ENCODE measurements at places on chromosomes 7 and 10.
A peak's percentile ranks its signal among the peaks of the same experiment; 100 is the strongest.

- no peak for DNase-seq
Measured at GRCh38 chr7:35993676-35994606, 159.1 kb upstream of the EEPD1 start.

- no peak for DNase-seq
Measured at GRCh38 chr7:111578754-111579153, 16.5 kb upstream of the IMMP2L start.

- no peak for DNase-seq
Measured at GRCh38 chr10:44960088-44960460, 472 bp downstream of the RASSF4 start.

- DNase-seq = peak; percentile 93
Measured at GRCh38 chr7:876077-876971, at the start of gene GET4. TSS of gene GET4 (plus strand) at chr7:876554. CDS start at chr7:876646, 92 bp downstream.

GRCh38 chr7:122674502-122674901, 24.4 kb downstream of the RNF133 start:
- no peak for DNase-seq

DNA sequence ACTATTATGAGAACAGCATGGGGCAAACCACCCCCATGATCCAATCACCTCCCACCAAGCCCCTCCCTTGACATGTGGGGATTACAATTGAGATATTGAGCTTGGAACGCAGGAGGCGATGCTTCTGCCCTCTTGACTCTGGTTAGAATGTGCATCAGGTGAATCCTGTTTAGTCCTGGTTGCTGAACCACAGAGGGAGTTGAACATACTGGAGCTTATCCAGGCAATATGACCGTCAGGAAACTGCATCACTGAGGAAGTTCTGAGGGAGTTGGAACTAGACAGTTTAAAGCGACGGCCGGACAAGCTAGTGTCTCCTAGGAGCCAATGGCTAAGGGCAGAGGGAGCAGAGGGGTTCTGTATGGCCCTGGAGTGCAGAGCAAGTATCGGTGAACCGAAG, 31.8 kb upstream of the GARS1 start:
- DNase-seq = no peak

DNA sequence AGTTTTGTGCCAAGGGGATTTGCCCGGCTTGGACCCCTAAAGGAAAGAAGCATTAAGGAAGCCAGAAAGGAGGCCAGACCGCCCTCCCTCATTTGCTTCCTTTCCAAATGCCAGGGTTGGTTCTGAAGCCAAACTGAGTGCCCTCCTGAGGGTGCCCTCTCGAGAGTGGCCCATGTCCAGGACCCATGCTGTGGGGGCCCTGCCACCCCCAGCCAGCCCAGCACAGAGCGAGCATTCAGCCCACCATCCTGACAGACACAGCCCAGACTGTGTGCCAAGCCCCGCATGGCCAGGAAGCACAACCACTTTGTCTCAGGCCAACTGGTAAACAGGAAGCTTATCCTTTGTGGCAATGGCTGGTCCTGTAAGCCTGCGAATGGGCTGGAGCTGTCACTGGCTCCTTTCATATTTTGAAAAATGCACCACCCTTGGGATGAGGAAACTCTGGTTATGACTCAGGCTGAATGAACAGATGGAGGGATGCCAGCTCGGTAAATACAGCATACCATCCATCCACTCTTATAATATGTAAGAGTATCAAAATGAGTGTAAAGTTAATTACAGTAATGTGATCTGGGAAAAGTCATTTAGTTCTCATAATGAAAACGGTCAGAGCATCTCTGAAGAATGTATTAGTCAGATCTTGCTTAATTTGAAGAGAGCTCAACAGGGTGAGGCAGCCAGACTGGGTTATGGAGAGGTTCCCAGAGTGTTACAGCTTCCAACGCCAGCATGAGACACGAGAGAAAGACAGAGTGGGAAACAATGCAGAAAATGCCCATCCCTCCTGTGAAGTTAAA, 65.0 kb downstream of the STK17A start:
- no peak for DNase-seq

GRCh38 chr7:7486362-7486761, 49.3 kb downstream of the COL28A1 start:
- no peak for DNase-seq

- DNase-seq = no peak
Measured at GRCh38 chr10:92995509-92995908, 65.1 kb upstream of the CYP26C1 start.

- no peak for DNase-seq
Measured at GRCh38 chr7:16889305-16889704, 7.5 kb upstream of the AGR3 start.

GRCh38 chr7:140485500-140486265, 6.4 kb upstream of the MKRN1 start:
- no peak for DNase-seq

- DNase-seq = no peak
Measured at GRCh38 chr7:111238886-111239285, 148.0 kb downstream of the LRRN3 start.

GRCh38 chr7:158811461-158811860, 17.8 kb downstream of the ESYT2 start:
- DNase-seq = no peak

- DNase-seq = no peak
Measured at GRCh38 chr10:129770286-129770685, 193.8 kb downstream of the EBF3 start.

- DNase-seq = no peak
Measured at GRCh38 chr7:3106361-3106826, 62.7 kb upstream of the CARD11 start.

GRCh38 chr7:88169717-88170320, 50.0 kb downstream of the SRI start:
- no peak for DNase-seq

DNA sequence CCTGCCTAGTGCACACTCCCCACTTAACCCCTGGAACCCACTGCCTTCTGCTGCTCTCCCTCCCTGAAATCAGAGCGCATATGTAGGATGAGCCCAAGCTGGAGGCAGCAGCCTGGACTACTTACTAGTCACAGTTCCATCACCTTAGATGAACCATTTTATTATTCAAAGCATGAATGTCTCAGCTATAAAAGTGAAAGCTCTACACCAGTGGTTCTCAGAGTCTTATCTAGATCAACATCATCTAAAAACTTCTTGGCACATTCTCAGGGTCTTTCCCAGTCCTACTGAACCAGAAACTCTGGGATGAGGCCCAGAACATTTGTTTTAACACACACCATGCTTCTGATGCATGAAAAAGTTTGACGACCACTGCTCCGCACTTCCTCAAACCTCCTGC, 100.3 kb upstream of the ANK3 start:
- no peak for DNase-seq

DNA sequence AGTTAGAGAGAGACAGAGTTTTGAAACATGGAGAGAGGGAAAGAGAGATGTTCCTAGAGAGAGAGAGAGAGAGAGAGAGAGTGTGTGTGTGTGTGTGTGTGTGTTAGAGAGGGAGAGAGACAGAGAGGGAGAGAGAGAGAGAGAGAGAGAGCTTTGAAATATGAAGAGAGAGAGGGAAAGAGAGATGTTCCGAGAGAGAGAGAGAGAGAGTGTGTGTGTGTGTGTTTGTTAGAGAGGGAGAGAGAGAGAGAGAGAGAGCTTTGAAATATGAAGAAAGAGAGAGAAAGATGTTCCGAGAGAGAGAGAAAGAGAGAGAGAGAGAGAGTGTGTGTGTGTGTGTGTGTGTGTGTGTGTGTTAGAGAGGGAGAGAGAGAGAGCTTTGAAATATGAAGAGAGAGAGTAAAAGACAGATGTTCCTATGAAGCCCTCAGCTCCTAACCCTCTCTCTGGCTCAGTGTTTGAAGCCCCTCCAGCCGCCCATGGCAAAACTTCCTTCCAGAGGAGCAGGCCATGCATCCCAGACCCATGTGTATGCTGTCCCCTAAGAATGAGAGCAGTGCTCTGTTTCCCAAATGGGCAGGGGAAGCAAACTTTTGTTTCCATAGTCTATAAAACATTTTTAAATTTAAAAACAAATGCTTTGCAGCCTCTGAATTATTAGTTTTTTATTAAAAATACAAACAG, 130.9 kb downstream of the KCNMA1 start:
- DNase-seq = no peak

DNA sequence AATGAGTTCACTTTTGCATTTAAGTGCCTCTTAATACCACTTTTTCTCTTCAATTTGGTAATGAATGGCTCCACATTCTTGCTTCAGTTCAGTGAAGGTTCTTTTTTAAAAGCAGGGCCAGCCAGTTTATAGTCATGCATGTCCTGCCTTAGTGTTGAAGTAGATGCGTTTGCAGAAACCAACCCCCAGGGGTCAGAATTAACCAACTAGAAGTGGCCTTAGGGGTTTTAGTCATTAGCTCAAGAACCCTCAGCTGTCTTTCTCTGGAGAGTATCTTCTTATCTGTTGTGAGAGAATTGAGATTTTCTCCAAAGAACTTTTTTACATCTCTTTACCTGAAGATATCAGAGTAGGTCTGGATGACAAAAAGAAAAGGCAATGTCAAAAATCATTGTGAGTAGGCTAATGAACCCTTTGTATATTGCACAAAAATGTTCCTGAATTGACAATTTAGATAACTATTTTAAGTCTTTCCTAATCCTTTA, 82.2 kb downstream of the PIK3CG start:
- no peak for DNase-seq

- DNase-seq = no peak
Measured at GRCh38 chr7:151051108-151051507, 2.8 kb downstream of the ASIC3 start.

- DNase-seq = no peak
Measured at GRCh38 chr10:133310789-133311188, 2.1 kb downstream of the ZNF511 start.

DNA sequence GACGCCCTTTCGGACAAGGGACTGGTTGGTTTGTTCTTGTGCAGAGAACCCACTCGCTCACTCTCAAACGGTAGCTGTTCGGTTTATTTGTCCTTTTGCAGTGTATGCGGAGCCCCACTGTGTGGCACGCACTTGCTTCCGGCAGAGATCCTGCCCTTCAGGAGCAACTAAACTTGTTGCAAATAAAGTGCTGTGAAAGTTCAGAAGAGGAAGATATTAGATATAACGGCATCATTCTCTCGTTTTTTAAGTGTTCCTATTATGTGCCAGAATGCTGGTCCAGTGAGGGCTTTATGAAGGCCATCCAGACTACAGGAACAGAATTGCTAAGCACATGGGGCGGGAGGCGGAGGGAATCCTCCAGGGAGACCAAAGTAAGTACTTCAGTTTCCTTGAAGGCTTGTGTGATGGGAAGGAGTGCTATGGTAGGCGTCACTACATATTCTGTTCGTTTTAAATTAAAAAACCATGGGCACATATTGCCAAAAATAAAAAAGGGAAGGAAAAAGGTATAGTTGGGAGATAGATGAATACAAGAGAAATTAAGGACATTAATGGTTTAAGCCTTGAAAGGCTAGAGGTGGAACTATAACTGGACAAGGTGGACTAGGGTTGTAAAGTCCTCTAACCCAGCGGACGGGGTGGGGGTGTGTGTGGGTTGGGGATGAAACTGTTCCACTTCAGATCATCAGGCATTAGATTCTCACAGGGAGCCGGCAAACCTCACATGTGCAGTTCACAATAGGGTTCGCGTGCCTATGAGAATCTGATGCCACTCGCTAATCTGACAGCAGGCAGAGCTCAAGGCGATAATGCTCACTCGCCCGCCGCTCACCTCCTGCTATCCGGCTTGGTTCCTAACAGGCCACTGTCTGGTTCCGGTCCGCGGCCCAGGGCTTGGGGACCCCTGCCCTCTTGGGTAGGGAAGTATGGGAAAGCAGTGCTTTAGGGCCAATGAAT, 704 bp upstream of the ERLIN1 start:
- no peak for DNase-seq

DNA sequence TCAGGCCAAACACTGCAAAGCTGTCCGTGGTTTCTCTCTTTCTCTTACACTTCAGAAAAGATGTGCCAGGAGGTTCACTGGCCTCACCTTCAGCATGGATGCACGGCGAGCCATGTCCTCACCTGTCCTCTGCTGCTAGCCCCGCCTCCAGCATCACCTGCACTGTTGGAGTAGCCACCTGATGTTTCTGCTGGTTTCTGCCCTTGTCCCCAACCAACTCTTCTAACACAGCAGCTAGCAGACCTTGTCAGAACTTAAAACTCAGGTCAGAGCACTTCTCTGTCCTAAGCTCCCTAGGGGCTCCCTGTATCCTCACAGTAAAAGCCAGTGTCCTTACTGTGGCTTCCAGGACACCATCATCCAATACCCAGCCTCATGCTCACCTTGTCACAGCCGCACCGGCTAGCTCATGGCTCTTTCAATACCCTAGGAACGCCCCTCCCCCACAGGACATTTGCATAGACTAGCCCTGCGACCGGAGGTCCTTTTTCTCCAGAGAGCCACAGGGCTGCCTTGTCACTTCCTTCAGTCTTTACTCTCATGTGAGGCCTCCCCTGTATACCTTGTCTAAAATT, 15.2 kb downstream of the PALD1 start:
- DNase-seq = no peak

GRCh38 chr7:102424129-102424551, 9.2 kb upstream of the ORAI2 start:
- no peak for DNase-seq

DNA sequence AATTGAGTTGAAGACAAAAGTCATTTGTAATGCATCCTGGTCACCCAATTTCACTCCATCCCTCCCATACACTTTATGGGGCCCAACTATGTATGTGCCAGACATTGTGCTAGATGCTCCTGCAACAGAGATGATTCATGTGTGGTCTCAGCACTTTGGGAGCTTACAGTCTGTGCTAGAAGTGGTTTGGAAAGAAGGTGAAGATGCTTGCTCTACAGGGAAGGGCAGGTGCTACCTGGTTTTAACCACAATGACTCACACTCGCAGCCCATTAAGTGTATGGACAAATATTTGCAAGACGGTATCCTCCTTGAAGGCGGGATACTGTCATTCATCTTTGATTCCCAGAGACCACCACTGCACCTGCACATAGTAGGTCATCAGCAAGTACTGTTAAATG, 257.6 kb downstream of the OTUD1 start:
- DNase-seq = no peak

DNA sequence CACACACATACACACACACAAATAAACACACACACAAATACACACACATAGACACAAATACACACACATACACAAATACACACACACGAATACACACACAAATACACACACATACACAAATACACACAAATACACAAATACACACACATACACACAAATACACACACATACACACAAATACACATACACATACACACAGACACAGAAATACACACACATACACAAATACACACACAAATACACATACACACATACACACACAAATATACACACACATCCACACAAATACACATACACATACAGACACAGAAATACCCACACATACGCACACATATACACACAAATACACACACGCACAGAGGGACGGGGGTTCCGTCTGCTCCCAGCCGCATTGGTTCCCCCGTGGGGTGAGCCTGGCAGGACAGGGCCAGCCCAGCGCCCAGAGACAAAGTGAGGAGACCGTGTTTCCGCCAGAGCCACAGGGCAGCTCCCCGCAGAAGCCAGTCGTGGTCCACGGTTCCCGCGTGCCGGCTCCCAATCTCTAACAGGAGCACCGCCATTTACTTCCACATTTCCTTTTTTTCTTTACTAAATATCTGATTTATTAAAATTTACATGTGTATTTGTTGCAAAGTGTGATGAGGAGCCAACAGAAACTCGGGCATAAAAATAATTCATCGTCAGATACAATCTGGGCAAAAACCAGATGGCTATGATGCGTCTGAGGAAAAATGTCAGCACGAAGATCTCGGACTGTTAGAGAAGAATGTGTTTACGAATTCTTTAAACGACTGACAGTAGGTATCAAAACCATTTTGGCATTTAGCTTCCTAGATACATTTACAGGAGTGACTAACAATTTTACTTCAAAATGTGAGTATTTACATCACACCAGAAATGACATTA, 3.1 kb upstream of the KNDC1 start:
- DNase-seq = no peak

GRCh38 chr7:41917-42565, 150.3 kb upstream of the FAM20C start:
- DNase-seq = no peak

- no peak for DNase-seq
Measured at GRCh38 chr10:29623797-29624196, 11.0 kb downstream of the SVIL start.

All from stimulated activated CD8-positive, alpha-beta memory T cell treated with anti-CD3 and anti-CD28 coated beads, Interleukin-15, amount 100 ng/mL, for 24 hours (primary cell).